Uterus (tissue), 4 donors: ENCODE measurements at places on chromosomes 4 and X.

DNA sequence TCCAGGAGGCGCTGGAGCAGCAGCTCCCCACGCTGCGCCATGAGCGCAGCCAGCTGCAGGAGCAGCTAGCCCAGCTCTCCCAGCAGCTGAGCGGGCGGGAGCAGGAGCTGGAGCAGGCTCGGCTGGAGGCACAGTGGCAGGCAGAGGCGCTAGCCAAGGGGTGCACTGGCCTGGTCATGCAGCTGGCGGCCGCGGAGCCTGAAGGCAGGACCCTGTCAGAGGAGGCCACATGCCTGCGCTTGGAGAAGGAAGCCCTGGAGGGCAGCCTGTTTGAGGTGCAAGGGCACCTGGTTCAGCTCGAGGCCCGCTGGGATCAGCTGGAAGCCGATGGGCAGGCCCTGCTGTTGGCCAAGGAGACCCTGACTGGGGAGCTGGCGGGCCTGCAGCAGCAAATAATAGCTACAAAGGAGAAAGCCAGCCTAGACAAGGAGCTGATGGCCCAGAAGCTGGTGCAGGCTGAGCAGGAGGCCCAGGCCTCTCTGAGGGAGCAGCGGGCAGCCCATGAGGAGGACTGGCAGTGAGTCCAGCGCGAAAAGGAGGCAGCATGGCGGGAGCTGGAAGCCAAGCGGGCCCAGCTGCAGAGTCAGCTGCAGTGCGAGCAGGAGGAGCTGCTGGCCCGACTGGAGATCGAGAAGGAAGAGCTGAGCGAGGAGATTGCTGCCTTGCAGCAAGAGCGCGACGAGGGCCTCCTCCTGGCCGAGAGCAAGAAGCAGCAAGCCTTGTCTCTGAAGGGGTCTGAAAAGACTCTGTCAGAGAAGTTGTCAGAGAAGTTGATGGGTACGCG is 13.6 kb downstream of the SMIM10L2A start:
- DNase-seq, result no peak

DNA sequence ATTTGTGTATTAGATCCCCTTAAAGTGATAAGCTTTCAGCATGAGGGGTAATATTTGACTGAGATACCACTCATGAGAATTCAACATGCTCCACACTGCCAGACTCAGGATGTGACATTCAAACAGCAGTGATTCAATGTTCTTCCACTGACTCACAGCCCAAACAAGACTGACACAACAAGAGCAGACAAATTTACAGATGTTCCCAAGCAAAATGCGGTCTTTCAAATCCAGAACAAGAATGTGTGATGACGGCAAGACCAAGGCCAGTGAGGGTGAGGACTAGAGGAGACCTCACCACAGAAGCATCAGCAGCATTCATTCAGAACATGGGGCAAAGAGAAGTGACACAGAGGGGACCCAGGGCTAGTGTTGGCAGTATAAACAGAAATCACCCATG is 99.3 kb upstream of the GRIA3 start:
- DNase-seq, result no peak

- DNase-seq, result no peak
These were observed 98.1 kb upstream of the C1GALT1C1 start for GRCh38 chrX:120727911-120728310.

- no peak for DNase-seq
These were observed 144.2 kb downstream of the POLA1 start for GRCh38 chrX:24837966-24838365.

- no peak for DNase-seq
These were observed 151.9 kb downstream of the CRLF2 start for GRCh38 chrX:1060562-1060960.

DNA sequence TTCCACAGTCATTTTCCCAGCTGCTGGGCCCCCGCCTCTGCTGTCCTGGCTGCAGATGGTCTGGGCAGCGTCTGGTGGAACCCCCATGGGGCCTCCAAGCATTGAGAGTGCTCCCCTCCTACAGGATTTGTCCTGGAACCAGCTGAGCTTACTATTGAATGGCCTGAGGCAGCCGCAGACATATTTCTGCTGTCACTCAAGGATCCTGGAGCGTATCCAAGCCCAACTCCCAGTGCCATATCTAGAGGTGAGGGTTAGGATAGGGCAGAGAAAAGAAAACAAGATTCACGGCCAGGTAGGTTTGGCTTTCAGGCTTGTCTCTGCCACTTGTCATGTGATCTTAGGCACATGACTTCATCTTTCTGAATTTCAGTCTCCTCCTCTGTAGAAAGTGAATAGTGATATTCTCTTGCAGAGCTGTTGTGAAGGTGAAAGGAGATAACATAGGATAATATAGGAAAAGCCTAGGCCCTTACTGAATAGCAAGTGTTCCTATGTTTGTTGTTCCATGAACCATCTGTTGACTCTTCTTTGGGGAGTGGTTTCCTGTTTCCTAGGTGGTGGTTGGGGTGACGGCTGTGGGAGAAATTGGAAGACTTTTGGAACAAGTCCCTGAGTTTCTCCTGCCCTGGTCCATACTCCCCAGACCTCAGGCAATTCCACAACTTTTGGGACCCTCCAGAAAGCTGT is 52.3 kb downstream of the SEPSECS start:
- no peak for DNase-seq

DNA sequence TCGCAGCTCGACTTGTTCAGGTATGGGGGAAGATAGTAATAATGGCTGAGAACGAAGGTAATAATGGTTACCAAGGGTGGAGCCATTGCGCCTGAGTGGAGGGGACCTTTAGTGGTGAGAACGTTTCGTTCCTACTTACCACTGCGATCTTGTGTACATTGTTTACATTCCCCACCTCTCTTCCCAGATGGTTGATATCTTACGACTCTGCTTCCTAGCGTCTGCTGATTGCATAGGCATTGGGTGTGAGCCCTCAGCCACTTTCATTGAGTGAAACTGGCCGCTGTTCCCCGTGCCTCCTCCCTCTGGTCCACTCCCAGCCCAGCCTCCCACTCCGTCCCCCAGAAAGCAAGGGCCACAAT is 850 bp downstream of the IGBP1 start:
- no peak for DNase-seq

DNA sequence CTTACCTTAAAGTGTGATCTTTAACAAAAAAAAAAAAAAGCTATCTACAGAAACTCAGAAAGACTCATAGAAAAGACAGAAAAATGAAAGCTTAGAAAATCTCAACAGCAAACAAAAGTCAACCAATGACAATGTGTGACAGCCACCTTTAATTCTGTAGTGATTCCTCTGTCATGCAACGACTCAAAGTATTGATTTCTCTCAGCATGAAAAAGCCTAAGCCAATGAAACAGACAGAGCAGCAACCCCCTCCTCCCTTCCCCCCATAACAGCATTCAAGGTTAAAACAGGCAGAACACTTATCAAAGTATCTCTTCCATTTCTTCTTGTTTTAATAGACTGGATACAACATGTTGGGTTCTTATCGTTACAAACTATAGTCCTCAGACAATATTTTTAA is 112.5 kb downstream of the MAB21L2 start:
- DNase-seq, result no peak

DNA sequence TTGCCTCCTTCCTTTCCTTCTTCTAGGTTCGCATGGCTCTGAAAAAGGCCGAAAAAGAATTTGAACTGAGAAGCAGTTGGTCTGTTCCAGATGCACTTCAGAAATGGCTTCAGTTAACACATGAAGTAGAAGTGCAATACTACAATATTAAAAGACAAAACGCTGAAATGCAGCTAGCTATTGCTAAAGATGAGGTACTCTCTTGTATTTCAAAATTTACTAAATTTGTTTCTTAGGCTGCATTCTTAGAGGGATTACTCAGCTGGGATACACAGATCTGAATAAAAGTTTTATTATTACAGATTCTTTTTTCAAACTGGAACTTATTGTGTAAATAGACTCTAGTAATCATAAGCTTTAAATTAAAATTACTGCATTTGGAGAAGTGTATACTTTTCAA is 146.9 kb downstream of the STIM2 start:
- DNase-seq, result no peak

GRCh38 chr4:54226404-54227255 is 2.5 kb upstream of the PDGFRA start:
- peak; percentile 81 for DNase-seq
